Germinal center (tissue), 1 donor: ENCODE measurements at places on chromosomes 7 and 10.

- DNase-seq: no peak
Observed at GRCh38 chr10:119655566-119656001, 4.4 kb downstream of the BAG3 start.

DNA sequence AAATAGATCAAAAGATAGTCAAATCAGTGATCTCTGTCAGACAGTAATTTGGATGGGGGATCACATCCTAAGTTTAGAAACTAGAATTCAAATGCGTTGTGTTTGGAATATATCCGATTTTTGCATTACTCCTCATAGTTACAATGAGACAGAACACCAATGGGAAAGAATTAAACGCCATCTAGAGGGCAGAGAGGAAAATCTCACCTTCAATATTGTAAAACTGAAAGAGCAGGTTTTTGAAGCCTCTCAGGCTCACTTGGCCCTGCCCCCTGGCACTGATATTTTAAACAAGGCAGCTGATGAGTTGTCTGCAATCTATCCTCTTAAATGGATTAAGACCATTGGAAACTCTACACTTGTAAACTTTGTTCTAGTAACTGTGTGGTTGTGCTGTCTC, 17.7 kb downstream of the FRG2B start:
- DNase-seq: no peak

- no peak for DNase-seq
Observed at GRCh38 chr7:31747553-31747952, 60.5 kb downstream of the PPP1R17 start.

DNA sequence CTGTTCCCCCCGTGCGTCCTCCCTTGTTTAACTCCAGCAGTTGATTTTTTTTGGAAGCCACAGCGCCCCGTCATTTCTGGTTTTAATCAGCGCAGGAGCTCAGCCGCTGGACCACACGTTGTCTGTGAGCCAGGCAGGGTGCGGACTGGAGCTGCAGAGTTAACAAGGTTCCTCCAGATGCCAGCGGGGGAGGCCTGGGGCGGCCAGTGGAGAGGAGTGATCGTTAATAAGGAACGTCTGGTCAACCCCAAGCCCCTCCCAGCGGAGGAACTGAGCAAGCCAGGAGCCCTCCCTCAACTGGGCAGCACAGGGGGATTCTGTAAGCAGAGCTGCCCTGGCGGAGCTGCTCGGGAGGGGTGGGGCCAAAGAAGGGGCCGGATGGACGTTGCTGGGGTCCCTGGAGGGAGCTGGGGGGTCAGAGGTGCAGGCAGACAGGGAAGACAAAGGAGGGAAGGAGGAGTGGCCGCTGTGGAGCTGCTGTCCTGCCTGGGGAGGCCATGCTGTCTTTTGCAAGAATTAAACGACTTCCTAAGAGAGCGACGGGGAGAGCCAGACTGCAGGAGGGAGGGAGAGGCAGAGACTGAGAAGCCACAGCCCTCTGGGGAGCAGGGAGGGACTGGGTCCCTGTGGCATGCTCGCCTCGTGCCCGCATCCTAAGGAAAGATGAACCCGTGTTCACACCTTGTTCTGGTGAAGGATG, 537.1 kb upstream of the FOXK1 start:
- no peak for DNase-seq

GRCh38 chr7:128904381-128905197, 5.9 kb downstream of the KCP start:
- DNase-seq: peak; percentile 85

DNA sequence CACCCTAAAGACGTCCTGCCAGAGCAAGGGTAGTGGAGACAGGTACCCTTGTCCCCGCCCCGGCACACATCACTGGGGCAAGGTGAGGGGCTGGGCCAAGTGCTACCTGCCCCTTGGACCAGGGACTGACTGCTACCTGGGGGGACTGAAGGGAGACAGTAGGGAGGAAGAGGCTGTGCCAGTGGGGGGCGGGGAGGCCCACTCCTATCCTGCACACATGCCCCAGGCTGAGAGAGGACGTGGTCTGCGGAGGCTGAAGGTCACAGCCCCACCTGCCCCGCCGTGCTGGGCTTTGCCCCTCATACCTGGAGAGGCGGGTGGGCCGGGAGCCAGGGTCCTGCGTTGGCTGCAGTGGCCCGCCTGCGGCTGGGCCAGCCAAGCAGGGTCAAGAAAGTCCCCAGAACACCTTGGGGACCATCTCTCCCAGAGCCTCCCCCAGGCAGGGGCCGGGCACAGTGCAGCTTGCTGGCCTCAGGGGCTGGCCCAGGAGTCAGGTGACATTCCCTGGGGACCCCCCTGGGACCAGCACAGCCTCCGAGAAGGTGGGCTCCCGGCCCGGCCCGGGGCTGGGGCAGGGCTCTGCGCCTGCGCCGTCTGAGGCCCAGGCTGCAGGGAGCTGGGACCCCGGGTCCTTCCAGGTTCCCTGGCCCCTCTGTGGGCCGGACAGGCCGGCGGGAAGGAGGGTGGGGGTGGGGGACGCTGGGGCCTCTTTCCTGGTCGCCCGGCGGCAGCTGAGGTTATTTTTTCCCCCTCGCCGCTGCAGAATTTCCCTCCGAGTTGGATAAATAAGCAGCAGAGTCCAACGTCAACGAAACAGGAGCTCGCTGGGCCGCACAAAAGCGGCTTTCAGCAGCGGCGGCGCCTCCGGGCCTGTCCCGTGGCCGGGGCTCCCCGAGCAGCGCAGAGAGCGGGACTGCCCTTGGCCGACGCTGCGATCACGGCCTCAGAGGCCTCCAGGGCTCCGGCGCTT, 9.8 kb upstream of the FZD9 start:
- no peak for DNase-seq

GRCh38 chr10:96850825-96851224, 18.7 kb downstream of the LCOR start:
- DNase-seq: no peak

DNA sequence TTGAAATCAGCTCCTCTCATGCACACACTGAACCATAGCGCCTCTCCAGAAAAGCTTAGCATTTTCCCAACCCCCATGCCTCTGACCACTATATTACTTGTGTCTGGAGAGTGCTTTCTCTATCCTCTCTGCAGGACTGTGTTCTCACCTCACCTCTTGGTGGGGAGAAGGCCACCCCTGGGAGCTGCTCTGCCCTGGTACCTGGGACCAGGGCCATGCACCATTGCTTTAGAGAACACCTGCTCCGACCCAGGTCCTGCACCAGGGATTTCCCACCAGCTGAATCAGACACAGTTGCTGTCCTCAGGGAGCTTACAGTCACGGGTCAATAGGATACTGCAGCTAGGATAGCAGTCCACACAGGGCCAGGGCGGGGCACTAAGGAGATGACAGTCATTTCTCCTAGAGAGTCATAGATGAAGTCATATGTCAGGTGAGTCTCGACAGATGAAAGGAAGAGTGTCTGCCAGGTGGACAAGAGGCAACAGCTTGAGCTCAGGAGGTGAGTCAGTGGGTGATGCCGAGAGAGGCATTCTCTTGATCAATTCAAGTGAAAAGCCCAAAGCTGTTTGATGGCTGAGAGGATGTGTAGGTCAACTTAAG, 619 bp upstream of the LMTK2 start:
- DNase-seq: no peak

GRCh38 chr10:70234668-70235447, 1.6 kb upstream of the PPA1 start:
- no peak for DNase-seq

- DNase-seq: no peak
Observed at GRCh38 chr10:48288661-48289060, 14.2 kb upstream of the FRMPD2 start.

GRCh38 chr7:28078036-28078901, 102.3 kb downstream of the JAZF1 start:
- peak; percentile 45 for DNase-seq

DNA sequence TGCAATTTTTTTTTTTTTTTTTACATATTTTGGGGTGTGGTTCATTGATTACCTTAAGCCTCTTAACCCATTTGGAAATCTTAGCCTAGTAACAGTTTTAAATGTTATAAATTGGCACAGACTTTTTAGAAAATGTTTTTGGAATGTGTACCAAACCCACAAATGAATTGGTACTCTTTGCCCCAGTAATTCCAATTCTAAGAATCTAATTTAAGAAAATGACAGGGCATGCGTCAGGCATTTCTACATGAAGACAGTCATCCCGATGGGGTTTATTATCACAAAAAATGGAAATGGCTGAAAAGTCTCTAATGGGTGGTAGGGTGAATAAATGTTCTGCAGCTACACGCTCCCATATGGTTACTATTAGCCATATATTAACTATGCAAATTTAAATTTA, 54.9 kb downstream of the ITIH5 start:
- no peak for DNase-seq

DNA sequence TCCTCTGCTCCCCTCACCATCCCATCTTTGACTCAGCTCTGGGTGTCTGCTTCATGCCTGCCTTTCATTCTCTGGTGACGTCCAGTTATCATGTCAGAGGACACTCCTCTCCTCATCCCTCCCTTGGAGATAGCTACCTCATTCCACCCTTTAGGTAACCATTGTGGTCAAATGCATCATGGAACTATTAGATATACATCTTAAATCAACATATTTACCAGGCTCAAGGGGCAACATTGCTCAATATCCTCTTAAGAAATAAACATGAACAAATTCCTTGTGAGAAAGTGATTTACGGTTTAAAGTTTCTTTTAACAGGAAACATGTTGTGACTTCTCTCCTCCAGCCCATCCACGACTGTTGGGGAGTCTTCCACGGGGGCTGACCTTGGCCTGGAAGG, 511.6 kb upstream of the IGFBP3 start:
- DNase-seq: no peak

DNA sequence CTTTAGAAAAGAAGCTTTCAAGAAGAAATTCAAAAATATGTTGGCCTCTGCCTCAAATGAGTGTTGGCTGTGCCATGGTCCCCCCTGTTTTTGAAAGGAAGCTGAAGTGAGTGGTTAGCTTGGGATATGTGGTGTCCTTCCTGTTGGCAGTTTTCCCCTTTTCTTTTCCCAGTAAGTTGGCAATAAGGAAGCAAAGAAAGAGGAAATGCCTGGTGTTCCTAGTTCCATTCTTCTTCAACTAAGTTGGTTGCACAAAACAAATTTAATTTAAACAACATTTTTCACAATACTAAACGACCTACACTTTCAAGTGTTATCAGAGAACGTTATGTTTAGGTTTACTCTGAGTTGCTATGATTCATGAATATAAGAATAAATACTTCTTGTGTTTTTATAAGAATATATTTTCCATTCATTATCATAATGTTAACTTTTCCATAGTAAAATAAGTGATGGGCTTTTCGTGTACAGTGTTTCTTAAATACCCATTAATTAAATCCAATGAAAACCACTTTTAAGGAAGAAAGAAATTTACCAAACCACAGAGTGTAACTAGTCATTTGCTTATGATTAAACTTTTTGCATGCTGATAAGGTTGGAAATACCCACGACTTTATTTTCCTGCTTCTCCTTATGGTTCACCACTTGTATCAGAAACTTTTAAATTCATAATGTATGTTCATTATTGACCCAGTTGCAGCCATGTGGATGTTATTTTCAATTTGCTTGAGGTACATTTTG, 7.7 kb downstream of the HDAC9 start:
- no peak for DNase-seq

DNA sequence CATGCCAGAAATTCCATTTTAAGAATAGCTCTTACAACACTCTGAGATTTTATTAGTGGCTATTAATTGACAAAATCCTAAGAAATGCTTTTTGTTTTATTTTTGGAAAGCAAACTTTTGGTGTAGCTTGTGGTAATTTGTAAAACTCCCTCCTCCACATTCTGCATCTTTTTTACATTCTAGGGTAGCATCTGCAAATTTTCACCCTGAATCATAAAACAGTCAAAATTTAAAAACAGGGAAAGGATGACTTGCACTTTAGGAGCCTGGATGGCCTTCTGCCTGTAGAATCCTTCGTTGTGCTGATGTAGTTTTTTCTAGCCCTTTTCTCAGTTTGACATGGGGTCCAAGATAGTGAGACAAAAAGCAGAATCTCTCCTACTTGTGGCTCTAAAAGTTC, 316.1 kb downstream of the ADRA2A start:
- no peak for DNase-seq

DNA sequence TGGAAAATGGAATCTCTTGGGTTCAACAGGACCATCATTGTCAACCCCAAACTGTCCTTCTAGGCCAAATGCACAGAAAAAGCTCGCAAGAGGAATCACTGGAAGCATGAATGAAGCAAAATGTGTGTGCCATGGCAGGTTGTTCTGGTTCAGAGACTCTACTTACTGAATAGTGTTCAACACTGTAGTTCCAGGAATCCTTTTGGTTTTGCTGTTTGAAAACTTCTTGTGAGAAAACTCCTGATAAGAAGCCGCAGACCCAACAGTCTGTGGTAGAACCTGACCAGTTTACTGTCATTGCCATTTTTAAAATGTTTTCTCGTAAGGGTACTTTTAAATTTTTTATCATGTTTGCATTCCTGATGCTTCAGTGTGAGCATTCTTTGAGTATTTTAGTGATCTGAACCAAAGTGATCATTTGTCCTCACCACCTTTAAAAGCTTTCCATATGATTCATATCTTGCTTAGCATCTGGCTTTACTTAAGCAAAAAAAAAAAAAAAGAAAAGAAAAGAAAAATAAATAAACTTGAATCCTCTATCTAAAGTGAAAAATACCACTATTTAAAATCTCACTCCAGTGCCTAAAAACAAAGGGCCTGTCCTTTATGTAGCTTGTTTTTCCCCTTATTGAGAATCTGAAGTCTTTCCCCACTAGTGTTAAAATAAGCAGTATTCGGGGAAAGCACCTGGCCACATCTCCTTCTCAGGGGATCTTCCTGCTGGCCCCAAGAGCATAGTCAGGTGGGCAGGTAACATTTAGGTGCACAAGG, 92.4 kb downstream of the WNT2 start:
- DNase-seq: no peak

- no peak for DNase-seq
Observed at GRCh38 chr10:15849316-15849715, 11.0 kb downstream of the MINDY3 start.

DNA sequence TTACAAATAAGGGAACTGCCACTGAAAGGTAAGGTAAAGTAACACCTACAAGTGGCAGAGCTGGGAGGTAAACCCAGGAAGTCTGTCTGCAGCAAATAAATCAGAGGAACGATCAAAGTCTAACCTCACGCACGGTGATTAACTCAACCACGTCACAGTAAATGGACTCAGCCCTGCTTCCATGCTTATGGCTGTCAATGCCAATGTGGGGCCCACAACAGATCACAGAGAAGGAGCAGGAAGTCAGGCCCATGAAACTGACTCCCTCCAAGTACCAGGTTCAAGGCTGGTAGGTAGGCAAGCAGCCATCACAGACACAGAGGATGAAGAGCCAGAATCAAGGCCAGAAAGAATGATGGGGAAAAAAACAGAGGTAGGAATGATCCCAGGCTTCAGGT, 38.0 kb upstream of the ACSL5 start:
- DNase-seq: no peak
